ENCODE measurements at places on chromosomes 11 and 22. TPM values are rescaled to one million over a fixed set of nuclear protein-coding genes. Genes with fewer than 3 reads are reported as not detected.

DENND5A gene
- 185 TPM for total RNA-seq

CCDC73 gene
- total RNA-seq: not detected

DDT gene
- 93.9 TPM for total RNA-seq

HEPN1 gene
- 0.11 TPM for total RNA-seq

CYP2D6 gene
- total RNA-seq: 0.14 TPM

CAPN1 gene
- 203 TPM for total RNA-seq

F2 gene
- total RNA-seq: 0.14 TPM

MS4A8 gene
- total RNA-seq: not detected

KIRREL3 gene
- total RNA-seq: not detected

PRG3 gene
- total RNA-seq: not detected

RELT gene
- total RNA-seq: 6.8 TPM

SYT7 gene
- 0.18 TPM for total RNA-seq

FAM111B gene
- 18.0 TPM for total RNA-seq

AQP11 gene
- 0.63 TPM for total RNA-seq

DRICH1 gene
- 0.13 TPM for total RNA-seq

GAS2 gene
- total RNA-seq: 0.88 TPM

YPEL4 gene
- total RNA-seq: 0.20 TPM

FERMT3 gene
- total RNA-seq: 109 TPM

KCNJ4 gene
- total RNA-seq: not detected

TRIM49 gene
- total RNA-seq: not detected

MGAT3 gene
- total RNA-seq: not detected

OR2AT4 gene
- total RNA-seq: not detected

VSIG2 gene
- total RNA-seq: 0.26 TPM

RFPL1 gene
- not detected for total RNA-seq

MUC6 gene
- total RNA-seq: not detected

SBF1 gene
- total RNA-seq: 42.0 TPM

PATE3 gene
- not detected for total RNA-seq

POGLUT3 gene
- 29.6 TPM for total RNA-seq

SERPING1 gene
- not detected for total RNA-seq

SEPTIN3 gene
- 0.07 TPM for total RNA-seq

FOSL1 gene
- 11.5 TPM for total RNA-seq

PGR gene
- total RNA-seq: 0.07 TPM

SLC35F2 gene
- total RNA-seq: 63.5 TPM

WNT11 gene
- not detected for total RNA-seq

TIMM10B gene
- 27.9 TPM for total RNA-seq

ACRV1 gene
- not detected for total RNA-seq

CARD10 gene
- total RNA-seq: 39.7 TPM

VSIG10L2 gene
- total RNA-seq: not detected

CEND1 gene
- total RNA-seq: 0.13 TPM

TEX54 gene
- total RNA-seq: 0.26 TPM

SEC14L6 gene
- not detected for total RNA-seq

ESAM gene
- 85.7 TPM for total RNA-seq

LRRC4C gene
- total RNA-seq: not detected

CHRM1 gene
- not detected for total RNA-seq

TYMP gene
- total RNA-seq: 14.4 TPM

PATE2 gene
- 0.07 TPM for total RNA-seq

ABCC8 gene
- total RNA-seq: not detected

ART1 gene
- total RNA-seq: not detected

GSTT2B gene
- 4.8 TPM for total RNA-seq

STT3A gene
- total RNA-seq: 234 TPM

HTR3A gene
- not detected for total RNA-seq

DNAL4 gene
- 15.2 TPM for total RNA-seq

OR51I2 gene
- total RNA-seq: not detected

LPXN gene
- total RNA-seq: 4.0 TPM

BBOX1 gene
- total RNA-seq: not detected

FAM227A gene
- 0.46 TPM for total RNA-seq

IGLL1 gene
- total RNA-seq: not detected

P4HA3 gene
- total RNA-seq: 40.7 TPM

CRYBA4 gene
- total RNA-seq: not detected
